AG04450 (cell line): ENCODE measurements at places on chromosomes 2 and 18.

DNA sequence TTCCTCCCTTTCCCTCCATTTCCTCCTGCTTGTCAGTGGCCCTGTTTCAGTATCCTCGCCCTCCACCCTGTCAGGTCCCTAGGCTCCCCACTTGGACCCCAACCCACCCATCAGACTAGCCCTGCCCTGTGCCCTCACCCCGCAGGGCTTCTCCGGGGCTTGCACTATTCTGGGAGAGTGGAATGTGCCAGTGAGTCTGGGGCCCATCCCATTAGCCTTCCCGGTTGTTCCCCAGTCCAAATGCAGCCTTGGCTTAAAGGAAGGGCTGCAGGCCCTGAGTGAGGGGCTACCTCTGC is 45.5 kb downstream of the MYO7B start:
- DNase-seq, result no peak

DNA sequence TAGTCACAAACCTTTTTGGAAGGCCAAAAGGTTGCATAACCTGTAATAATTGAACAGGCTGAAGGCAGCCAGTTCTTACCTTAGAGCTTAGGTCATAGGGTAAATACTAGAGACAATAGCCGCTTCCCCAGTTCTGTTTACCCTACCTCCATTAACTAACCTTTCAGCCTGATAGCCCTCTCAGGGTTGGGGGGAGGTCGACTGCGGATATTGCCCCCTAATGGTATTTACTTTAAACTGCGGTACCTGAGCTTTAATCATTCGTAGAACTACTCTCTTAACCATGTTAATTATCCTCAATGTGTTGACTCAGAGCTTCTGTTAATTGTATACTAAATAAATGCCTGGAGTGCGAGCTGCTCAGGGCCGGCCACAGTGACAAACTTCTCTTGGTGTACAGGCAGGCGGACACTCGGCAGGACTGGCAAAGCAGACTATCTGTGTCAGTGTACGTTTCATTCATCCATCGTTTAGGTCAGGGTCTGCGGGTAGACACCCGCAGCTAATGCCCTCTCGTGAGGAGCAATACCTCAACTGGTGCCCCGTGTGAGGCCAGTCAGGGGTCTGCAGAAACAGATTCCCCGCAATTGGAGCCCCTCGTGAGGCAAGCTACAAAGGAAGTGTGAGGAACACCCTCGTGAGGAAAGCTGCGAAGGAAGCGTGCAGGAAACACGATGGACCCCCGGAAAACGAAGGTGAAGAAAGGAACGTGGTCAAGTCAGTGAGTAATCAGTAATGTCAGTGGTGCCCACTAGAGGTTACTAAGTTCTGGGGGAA is 115.3 kb upstream of the SCN7A start:
- no peak for DNase-seq

- no peak for DNase-seq
These were observed 79.2 kb upstream of the MAP3K20 start for GRCh38 chr2:172996387-172996961.

GRCh38 chr2:147374423-147374811 is 470.4 kb upstream of the ACVR2A start:
- no peak for DNase-seq

GRCh38 chr2:231614559-231615057 is 21.9 kb downstream of the TEX44 start:
- DNase-seq, result no peak

GRCh38 chr2:50754514-50754913 is 277.4 kb downstream of the NRXN1 start:
- DNase-seq, result no peak

- no peak for DNase-seq
These were observed 197.6 kb downstream of the SETBP1 start for GRCh38 chr18:44878335-44878734.

GRCh38 chr2:216113572-216113971 is 4.4 kb downstream of the XRCC5 start:
- DNase-seq, result no peak

- no peak for DNase-seq
These were observed 67.8 kb downstream of the MYT1L start for GRCh38 chr2:2263196-2263829.

DNA sequence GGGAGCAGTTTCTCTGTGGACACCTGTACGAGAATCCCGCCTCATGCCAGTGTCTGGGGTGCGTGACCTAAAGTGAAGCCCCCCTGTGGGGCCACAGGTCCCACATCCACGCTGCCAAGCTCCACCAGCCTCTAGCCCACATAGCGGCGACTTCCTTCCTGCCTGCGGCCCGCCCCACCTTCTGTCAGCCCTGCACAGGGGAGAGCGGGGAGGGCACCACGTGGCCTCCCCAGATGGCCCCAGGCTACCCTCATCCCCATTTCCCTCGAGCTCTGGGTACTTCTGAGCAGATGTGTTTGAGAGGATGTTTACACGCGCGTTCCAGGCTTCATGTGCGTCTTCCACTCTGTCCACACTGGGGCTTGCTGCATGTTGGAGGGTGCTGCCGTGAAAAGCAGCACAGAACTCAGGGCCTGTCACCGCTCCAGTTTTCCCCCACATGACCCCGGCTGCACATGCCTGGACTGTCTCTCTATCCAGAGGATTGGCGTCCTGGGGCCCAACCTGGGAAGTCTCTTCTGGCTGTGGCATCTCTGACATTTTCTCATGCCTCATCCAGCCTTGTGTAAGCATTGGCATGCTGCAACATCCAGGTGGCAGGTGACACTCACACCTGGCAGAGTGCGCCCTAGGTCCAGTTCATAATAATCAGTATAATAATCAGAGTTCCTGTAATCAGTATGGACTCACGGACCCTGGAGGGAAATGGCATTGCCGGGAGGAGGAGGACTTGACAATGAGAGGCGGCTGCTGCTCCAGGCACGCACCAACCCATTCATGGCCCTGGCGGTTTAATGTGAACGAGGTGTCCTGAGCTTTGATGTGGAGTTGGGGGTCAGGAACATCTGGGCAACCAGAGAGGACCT is 146.3 kb upstream of the TWIST2 start:
- no peak for DNase-seq
